ENCODE measurements at places on chromosomes 1 and 21.

DNA sequence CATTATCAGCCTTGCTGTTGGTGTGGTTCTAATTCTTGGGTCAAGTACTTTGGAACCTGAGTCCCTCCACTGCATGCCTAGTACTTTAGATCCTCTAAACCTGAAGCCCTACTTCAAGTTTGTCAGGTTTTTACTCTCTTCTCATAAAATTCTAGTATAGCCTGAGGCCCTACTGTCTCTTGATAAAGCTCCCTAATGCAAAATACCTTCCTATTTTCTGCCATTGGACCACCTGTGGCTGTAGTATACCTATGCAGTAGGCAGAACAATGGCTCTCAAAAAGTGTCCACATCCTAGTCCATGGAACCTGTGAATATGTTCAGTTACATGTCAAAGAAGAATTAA lies 47.5 kb upstream of the NEK7 start:
- DNase-seq, result no peak

GRCh38 chr1:3141836-3142235 lies 72.8 kb downstream of the PRDM16 start:
- no peak for DNase-seq

DNA sequence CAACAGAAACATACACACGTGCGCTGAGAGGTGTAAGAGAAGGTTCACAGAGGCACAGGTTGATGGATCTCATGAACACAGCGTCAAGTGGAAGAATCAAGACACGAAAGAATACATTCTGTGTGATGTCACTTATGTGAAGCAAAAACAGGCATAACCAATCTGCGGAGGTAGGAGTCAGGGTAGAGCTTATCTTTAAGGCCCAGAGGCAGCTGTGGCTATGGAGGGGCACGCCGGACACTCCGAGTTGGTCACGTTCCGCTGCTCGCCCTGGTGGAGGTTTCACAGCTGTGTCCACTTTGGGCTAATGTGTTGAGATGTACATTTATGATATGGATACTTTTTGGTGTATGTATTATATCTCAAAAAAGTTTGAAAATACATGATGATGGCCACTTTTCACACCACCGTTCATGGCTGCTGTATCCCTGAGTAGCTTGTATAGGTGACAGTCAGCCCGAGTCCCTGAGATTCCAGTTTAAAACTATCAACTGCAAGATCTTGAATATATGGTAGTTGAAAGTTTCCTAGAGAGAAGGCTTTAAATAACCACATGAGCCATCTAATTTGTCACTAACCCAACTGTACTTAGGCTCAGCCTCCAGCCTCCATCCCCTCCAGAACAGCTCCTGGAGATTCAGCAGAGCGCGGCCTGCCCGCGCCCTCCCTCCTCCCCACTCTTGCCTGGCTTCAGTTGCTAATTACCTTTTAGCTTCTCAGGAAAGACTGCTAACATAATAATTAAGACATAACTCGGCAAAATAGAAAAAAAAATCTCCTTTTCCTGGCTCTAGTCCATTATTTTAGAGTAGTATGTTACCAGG lies 6.7 kb upstream of the ADARB1 start:
- DNase-seq, result no peak

DNA sequence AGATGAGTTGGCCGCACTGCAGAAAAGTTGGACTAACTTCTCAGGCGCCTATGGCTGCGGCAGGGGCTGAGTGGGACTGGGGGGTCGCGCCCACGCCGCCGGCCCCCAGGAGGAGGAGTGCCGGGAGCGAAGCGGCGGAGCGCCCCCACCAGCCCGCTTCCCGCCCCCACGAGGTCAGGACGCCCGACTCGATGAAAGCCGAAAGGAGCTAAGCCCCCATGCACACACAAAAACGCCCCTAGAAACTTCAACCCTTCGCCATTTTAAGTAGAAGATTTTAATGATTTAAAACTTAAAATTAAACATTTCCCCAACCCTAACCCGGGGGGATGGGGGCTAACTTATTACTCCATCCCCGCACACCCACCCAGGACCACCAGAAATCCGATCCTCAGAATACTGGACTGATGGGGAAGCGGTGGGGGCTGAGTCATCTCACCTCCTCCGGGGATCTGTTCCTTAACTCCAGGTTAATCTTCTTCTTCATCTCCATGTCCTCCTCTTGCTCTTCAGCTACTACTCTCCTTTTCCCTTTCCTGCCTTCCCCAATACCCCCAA lies 539 bp downstream of the ANP32E start:
- no peak for DNase-seq

DNA sequence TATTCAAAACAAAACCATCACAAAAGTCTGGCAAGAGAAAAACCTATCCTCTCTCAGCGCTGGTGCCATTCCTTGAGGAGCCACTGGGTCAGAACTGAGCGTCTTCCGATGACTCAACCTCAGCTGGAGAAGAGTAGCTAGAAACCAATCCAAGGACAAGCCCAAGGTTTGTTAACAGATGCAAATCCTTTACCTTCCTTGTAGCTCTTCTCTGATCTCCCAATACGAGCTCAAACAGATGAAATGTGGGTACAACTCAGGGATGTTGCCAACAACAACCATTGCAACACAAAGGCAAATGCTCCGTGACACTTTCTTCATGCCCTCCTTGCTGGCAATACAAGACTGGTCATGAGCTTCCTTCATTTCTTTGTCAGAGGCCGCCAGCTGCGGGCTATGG lies 337.1 kb downstream of the SIPA1L2 start:
- no peak for DNase-seq

GRCh38 chr1:103761896-103762295 lies 12.2 kb downstream of the AMY1C start:
- DNase-seq, result no peak

DNA sequence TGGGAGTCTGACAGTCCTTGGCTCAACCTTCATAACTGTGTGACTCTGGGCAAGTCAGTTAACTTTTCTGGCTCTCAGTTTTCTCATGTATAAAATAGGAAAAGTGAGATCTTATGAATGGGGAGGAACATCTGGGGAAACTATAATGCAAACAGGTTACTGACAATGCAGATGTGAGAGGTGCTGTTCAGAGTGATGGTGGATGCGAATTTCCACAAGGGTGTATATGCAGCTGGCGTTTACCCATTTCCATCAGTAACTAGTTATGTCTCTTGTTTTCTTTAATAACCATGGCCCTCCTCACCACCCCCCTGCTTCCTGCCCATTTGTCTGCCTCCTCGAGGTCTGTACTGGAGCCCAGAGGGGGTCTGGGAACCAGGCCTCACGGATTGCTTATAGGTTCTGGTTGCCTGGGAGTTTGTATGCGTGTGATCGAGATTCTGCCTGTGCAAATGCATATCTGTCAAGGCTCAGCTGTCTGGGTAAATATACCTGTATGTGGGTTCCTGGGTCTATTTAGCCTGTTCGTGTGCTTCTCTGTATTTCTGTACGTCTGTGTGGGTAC lies 44.4 kb downstream of the AHDC1 start:
- no peak for DNase-seq

Measured in HAP-1 (cell line).